ENCODE measurements at places on chromosomes 16 and 17. TPM values are rescaled to one million over a fixed set of nuclear protein-coding genes. Genes with fewer than 3 reads are reported as not detected.
A peak's percentile ranks its signal among the peaks of the same experiment; 100 is the strongest.

DNA sequence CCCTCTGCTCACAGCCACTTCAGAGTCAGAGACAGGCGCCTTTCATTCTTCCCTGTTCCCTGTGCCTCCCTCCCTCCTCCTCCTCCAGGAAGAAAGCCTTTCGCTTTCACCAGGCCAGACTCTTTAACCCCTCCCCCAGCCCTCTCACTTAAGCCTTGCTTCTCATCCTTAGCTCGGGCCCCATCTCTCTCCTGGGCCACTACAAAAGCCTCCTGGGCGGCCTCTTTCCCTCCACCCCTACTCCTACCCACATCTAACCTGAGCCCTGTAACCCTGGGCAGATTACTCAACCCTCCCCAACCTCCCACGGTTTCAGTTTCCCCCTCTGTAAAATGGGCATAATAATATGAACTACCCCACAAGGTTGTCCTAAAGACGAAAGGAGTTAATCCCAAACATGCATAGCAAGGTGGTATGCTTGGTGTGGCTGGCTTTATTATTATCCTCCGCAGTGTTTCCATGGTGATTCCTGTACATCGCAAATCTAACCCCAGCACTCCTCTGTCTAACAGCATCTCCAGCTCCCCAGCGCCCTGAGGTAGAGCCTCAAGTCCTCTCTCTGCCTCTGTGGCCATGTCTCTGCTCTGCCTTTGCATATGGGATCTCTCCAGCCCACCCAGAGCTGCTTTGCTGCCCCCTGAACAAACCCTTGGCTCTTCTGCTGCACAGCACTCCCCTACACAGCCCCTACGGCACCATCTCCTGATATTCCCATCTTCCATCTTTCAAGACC, 17.7 kb downstream of the PIMREG start:
- no peak for DNase-seq

DNA sequence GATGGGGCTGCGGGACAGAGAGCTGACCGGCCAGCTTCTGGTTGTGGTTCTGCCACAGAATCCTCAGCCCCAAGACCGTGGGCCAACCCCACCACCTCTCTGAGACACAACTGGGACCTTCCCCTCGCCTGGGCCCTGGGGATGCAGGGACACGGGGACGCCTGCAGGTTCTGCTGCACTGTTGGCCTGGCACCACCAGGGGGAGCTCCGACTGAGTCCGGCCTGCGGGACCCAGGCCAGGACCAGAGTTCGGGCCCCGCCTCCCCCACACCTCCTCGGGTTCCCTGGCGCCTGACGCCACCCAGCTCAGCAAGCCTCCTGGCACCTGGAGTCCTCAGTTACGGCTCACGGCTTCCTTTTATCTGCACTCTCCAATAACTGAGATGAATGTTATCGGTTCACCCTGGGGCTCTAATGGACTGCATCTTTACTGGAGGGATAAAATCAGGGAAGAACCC, 27.3 kb downstream of the TBC1D16 start:
- peak; percentile 24 for DNase-seq

GRCh38 chr17:79349506-79350400, 261.1 kb downstream of the RBFOX3 start:
- no peak for DNase-seq

DNA sequence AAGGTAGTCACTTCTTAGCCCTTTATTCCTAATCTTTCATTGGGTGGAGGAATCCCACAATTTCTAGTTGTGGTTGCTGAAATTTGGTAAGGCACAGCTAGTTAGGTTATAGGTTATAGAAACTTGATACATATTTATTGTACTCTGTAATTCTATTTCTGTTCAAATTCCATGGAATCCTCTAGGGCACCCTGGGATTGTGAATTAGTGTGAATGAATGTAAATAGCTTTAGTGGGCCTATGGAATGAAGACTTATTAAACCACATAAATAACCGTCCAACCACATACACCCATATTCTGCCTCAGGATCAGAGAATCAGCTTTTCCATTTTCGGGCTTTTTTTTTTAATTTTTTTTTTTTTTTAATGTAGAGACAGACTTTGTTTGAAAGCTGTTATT, 9.2 kb downstream of the TANC2 start:
- DNase-seq: no peak

GRCh38 chr16:85374571-85374872, 238.6 kb upstream of the GSE1 start:
- DNase-seq: no peak

DNA sequence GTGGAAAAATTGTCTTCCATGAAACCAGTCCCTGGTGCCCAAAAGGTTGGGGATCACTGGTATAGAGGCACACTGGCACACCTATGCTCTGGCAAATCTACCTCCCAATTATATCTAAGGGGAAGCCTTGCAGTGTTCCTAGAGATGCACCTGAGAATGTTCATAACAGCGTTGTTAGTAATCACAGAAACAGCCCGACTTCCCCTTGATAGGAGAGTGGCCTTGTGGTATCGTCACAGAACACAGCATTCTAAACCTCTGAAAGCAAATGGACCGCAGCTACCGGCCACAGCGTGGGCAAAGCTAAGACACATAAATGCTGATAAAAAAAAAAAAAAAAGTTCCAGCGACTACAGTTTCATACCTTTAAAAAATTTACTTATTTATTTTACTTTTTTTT, 39.1 kb upstream of the ADGRG1 start:
- no peak for DNase-seq

- no peak for DNase-seq
Observed at GRCh38 chr17:2797226-2797625, 988 bp downstream of the RAP1GAP2 start.

- DNase-seq: no peak
Observed at GRCh38 chr16:5010576-5011329, 23.0 kb downstream of the NAGPA start.

GRCh38 chr16:11684231-11685025, 16.2 kb downstream of the SNN start:
- no peak for DNase-seq

STX1B gene
- 12.0 TPM for total RNA-seq

OTOA gene
- total RNA-seq: 1.1 TPM

HNF1B gene
- total RNA-seq: not detected

KRT12 gene
- not detected for total RNA-seq

PYDC1 gene
- 0.78 TPM for total RNA-seq

SPSB3 gene
- total RNA-seq: 60.5 TPM

IRX6 gene
- total RNA-seq: not detected

FA2H gene
- 0.16 TPM for total RNA-seq

HS3ST4 gene
- 12.5 TPM for total RNA-seq

FOXN1 gene
- total RNA-seq: not detected

CDRT15L2 gene
- not detected for total RNA-seq

FASN gene
- total RNA-seq: 84.1 TPM

All from occipital lobe (tissue), 3 donors.